A673 (cell line): ENCODE measurements at places on chromosomes 5 and 9. TPM values are rescaled to one million over a fixed set of nuclear protein-coding genes. Genes with fewer than 3 reads are reported as not detected.
A peak's percentile ranks its signal among the peaks of the same experiment; 100 is the strongest.

DNA sequence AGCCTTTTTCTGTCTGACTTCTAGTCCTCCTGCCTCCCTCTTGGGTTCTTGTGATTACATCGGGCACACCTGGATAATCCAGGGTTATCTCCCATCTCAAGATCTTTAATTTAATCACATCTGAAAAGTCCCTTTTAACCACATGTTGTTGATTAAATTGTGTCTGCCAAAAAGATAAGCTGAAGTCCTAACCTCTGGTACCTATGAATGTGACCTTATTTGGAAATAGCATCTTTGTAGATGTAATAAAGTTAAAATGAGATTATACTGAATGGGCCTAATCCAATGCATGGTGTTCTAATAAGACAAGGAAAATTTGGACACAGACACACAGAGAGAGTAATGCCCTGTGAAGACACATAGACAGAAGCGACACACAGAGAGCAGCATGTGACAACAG, 232.4 kb downstream of the KCTD16 start:
- H3K27me3 ChIP-seq, result no peaks in the 10 kb centered on the region
- H3K4me1 ChIP-seq, result no peaks in the 10 kb centered on the region
- no peak overlapping the region for H3K4me3 ChIP-seq
- H3K27ac ChIP-seq, result no peak overlapping the region

DNA sequence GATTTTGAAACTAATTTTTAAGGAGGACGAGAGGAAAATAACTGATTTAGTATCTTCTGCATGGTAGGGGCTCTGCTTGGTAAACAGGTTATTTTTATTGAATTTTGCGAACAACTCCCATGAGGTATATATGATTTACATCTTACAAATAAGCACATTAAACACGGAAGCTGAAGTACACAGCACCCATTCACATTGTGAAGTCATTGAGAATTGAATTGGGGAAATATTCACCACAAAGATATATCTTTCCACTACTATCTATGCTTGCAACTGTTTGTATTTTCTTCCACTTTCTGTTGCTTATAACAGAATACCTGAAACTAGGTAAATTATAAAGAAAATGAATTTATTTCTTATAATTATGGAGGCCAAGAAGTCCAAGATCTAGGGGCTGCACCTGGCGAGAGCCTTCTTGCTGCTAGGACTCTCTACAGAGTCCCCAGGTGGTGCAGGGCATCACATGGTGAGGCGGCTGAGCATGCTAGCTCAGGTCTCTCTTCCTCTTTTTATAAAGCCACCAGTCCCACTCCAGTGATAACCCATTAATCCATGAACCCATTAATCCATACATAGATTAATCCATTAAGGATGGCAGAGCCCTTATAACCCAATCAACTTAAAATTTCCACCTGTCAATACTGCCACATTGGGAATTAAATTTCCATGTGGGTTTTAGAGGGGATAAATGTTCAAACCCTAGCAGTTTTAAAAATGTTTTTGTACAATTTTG, 79.0 kb upstream of the ZNF608 start:
- no peaks in the 10 kb centered on the region for H3K27me3 ChIP-seq
- no peaks in the 10 kb centered on the region for H3K36me3 ChIP-seq
- no peak overlapping the region for H3K27ac ChIP-seq
- H3K4me1 ChIP-seq, result no peaks in the 10 kb centered on the region

DNA sequence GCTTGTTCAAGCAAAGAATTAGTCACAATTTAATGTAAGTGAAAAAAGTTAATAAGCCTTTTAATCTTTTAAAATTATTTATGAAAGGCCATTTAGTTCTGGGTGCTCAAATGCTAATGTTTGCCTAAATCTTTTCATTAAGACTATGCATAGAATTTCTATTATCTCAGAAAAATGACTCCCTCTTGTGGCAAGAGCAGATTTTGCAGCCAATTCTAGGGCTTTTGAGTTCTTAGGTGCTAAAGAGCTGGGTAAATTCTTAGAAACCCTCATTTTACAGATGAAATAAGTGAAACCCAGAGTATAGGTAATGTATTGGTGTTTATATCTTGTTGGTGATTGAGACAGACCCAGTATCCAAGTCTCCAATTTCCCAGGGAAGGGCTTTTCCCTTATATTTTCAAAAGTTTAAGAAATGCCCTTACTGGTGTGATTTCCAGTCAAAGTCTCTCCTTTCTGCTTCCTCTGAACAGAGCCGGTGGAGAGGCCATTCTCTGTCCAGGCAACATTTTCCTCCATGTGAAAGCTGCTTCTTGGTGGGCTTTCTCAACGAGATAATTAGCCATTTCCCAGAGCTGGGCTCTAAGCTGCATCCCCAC, 24.1 kb upstream of the PCSK5 start:
- H3K27ac ChIP-seq, result no peak overlapping the region
- no peaks in the 10 kb centered on the region for H3K27me3 ChIP-seq
- H3K4me1 ChIP-seq, result no peaks in the 10 kb centered on the region
- peak; percentile 56 for DNase-seq

- no peaks in the 10 kb centered on the region for H3K27me3 ChIP-seq
- peaks cover 62% of the 10 kb centered on the region for H3K4me1 ChIP-seq
- H3K27ac ChIP-seq, result peak overlapping the region; percentile 90
These were observed 829 bp downstream of the ANXA1 start for GRCh38 chr9:73152543-73152844.

GRCh38 chr5:172939071-172939470, 20.2 kb upstream of the RPL26L1 start:
- H3K36me3 ChIP-seq, result no peaks in the 10 kb centered on the region
- no peak overlapping the region for H3K4me3 ChIP-seq
- peak; percentile 37 for DNase-seq
- peaks cover 18% of the 10 kb centered on the region for H3K4me1 ChIP-seq
- H3K27me3 ChIP-seq, result no peaks in the 10 kb centered on the region

DNA sequence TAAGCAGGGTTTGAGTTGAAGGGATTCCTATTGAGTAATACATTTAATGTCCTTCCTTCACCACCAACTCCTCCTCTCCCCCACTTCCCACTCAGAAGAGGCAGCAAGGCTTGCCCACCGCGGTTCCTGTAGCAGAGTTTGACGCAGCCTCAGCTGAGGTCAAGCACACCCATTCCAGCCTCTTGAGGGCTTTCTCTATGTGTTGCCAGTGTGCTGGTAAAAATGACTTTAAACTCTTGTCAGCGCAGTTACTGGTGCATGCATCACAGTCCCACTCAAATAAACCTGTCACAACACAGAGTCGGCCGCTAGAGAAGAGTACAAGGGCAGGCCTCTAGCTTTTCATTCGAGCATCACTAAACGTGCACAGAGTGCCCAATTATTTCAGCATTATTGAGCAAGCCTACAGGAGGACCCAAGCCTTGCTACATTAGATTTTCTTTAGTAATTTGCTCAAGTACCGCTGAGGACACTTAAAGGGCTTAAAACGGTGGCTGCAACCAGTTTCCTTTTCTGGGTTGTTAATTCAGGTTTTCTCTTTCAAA, 79.6 kb downstream of the TLE4 start:
- H3K4me3 ChIP-seq, result no peak overlapping the region
- DNase-seq, result peak; percentile 52
- H3K4me1 ChIP-seq, result peaks cover 3% of the 10 kb centered on the region

The POLR3G gene
- total RNA-seq, result 10.6 and 11.8 TPM in 2 replicates

The TBC1D13 gene
- 26.7 and 27.2 TPM in 2 replicates for total RNA-seq
